Suppressor macrophage treated with lipopolysaccharide for 4 hours (primary cell): ENCODE measurements at places on chromosomes 1 and 21.

GRCh38 chr1:51960262-51960661 lies 30.2 kb downstream of the RAB3B start:
- DNase-seq: no peak

DNA sequence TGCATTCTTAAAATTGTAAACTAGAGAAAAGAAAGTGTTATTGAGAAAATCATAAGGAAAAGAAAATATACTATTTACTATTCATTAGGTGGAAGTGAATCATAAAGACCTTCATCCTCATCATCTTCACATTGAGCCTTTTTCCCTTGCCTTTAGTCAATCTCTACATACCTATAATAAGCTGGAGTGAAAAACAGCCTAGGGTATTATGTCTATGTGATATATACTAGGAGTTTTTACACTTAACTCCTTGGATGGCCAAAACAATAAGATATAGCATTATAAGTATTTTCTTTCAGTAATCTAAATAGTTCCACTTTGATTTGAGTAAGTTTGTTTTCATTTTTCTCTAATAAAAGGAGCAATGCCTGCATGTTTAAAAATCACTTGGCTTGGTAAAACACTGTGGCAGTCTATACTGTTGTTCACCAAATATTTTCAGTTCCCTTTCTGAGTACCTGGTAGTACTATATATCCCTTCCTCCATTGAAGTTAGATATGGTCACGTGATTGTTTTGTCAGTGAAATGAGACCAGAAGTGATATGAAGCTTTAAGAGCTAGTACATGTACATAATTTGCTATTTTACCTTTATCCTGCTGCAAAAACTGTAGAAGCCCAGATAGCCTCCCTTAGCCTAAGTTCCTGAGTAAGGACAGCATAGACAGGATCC lies 78.3 kb downstream of the CLEC20A start:
- DNase-seq: no peak

- no peak for DNase-seq
These were observed 106.7 kb downstream of the MIS18A start for GRCh38 chr21:32172106-32172505.

- DNase-seq: no peak
These were observed 545.4 kb downstream of the ADGRL2 start for GRCh38 chr1:82346141-82346540.

DNA sequence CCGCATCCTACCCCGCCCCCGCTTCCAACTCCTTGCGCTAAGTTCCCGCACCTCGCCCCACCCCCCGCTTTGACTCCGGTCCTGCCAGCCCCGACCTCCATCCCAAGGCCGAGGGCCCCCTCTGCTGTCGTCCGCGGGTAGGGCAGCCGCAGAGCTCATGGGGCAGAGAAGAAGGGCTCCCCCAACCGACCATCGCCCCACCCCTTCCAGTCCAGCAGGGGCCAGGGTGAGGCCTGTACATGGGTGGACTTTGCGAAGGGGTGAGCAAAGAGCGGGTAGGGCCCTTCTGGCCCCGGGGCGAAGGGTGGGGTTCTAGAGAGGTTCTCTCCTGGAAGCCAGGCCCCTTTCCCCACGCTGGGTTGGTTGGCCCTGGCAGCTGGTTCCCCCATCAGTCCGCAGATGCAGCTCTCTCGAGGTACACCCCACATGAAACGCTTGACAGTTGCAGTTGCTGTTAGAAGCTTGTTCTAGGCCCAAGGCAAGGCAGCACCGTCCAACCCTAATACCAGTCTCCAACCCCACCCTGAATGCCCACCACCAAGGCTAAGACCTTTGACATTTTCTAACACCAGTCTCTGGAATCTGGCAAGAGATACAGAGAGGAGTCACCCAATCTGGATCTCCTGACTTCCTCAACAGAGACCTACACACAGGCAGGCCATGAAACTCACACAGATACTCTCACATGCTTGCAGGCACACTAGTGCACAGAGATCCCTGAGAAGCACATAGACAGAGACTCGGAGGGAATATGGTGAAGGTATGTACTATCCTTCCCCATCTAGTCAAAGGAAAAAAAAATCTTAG lies 25.3 kb upstream of the ADGRB2 start:
- peak; percentile 93 for DNase-seq

GRCh38 chr1:115717541-115717940 lies 51.0 kb downstream of the CASQ2 start:
- DNase-seq: peak; percentile 39

GRCh38 chr1:90176530-90176929 lies 181.6 kb downstream of the ZNF326 start:
- DNase-seq: peak; percentile 23

DNA sequence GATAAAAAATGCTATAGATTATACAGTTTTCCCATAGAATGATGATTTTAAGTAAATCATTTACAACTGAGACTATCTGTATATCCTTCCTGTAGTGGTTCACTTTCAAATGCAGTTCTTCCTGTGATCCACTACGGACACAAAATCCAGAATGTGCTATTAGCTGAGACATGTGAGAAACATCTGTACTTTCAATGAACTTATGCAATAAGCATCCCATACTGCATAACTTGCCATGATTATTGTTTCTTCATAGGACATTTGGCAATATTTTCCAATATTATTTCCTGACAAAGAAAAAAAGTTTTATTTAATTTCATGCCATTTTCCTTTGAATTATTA lies 83.5 kb upstream of the PRDX6 start:
- no peak for DNase-seq

GRCh38 chr1:111948209-111949171 lies 41.0 kb downstream of the KCND3 start:
- no peak for DNase-seq

DNA sequence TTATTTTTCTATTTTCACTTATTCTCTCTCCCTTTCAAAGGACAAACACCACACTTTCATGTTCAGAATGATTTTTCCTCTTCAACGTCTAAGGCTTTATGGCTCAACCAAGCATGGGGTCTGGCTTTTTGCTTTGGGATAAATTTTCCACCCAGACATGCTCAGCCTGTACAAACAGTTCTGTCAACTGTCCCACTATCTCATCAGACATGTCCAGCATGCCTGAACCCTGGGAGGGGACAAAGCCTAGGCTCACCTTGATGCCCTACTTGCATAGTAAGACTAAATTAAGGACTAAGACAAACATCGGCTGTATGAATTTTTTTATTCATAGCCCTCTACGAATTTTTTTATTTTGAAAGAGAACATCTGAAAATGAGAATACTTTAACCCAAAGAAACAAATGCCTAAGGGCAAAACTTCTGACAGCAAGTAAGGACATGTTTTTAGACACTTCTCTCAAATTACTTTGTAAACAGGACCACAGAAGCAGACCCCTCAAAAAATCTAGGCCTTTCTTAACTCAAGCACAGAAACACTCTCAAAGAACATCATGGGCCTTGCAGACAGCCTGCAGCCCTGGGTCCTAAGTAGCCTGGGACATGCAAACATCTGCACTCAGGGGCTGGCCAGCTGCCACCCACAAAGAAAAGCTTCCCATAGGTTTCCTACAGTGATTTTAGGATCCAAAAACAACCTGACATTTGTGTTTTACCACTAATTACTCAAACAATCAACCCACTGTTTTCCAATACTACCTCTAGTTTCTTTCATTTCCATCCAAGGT lies 72.3 kb upstream of the PALMD start:
- DNase-seq: no peak

DNA sequence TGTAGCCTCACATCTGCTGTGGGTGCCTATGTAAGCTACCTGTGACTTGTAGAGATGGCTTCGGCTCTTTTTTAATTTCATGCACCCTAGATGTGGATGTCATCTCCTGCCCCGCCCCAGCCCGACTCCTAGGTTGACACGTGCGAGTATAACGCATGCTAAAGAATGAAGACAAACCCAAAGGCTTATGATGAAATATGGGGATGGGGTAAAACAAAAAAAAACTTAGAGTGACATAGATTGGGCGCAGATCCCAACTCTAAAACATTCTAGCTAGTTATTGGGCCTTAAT lies 613 bp upstream of the ERO1B start:
- DNase-seq: peak; percentile 46

- DNase-seq: peak; percentile 48
These were observed 19.7 kb upstream of the ALDH9A1 start for GRCh38 chr1:165717918-165718515.

GRCh38 chr1:66443793-66444192 lies 90.2 kb upstream of the SGIP1 start:
- DNase-seq: no peak

DNA sequence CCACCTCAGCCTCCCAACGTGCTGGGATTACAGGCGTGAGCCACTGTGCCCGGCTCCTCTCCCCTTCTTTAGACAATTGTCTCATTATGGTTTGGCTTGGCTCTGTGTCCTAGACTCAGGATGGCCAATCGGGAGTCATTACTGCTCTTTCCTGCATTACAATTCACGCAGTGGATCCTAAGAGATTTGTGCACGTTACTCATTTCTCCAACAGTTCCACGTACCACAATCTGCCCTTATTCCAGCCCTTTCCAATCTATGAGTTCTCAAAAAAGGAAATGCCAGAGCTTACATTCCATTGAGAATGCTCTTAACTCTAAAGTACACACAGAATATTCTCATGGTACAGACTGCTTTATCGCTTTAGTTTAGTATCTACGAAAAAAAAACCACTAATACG lies 357.0 kb downstream of the GPATCH2 start:
- no peak for DNase-seq

GRCh38 chr1:56255516-56256152 lies 323.7 kb downstream of the PLPP3 start:
- peak; percentile 76 for DNase-seq

GRCh38 chr1:46442317-46443161 lies 47.1 kb upstream of the DMBX1 start:
- peak; percentile 64 for DNase-seq

- DNase-seq: no peak
These were observed 71.0 kb downstream of the SIK1 start for GRCh38 chr21:43355925-43356289.

GRCh38 chr21:42039911-42040351 lies 29.8 kb upstream of the ZBTB21 start:
- DNase-seq: no peak

DNA sequence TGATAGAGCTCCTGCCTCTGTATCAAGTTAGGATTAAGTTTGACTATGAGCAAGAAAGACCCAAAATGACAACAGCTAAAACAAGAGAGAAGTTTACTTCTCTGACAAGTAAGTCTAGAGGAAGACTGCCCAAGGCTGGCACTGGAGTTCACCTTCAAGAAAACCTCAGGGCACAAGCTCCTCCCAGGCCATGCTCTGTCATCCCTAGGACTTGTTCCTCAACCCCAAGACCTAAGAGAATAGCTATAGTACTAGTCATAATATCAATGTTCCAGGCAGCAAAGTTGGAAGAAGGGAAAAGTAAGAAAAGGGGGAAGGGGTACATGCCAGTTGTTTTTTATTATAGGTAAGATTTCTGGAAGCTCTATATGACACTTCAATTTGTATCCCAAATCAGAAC lies 26.4 kb upstream of the DARS2 start:
- DNase-seq: no peak

GRCh38 chr1:153705484-153705883 lies 22.4 kb upstream of the INTS3 start:
- DNase-seq: no peak

DNA sequence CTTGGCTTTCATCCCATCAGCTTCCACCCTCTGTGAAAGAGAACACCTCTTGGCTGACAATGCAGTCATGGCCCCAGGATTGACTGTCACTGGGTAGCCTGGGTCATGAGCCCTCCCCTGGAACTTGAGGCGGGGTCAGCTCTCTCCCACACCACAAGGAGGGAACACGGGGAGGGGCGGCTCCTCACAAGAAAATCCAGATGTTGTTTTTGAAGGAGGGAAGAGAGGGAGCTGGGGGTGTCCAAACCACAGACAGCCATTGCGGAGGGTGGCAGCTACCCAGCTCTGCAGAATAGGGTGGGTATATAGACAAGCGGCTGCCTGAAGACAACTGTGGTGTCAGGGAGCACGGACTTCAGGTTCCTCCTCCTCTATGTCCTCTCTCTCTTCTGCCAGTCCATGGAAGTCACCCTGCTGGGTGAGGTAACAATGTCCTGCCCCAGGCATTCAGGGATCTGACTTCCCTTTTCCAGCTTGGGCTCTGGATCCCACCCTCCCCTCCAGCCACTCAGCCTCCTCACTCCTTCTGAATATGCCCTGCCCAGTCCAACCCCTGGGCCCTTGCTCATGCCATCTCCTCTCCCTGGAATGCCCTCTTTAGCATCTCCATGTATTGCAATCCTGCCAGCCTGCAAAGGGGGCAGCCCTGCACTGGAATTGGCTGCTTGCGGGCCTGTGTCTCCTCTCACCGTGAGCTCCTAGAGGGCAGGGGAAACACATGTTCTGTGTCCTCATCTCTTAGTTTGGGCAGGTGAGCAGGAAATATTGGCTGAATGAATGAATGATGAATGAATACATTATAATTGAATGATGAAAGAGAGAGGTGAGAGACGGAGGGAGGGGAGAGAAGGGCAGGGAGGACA lies 60.9 kb upstream of the RUNX3 start:
- peak; percentile 39 for DNase-seq

GRCh38 chr1:84776639-84777038 lies 86.4 kb upstream of the SSX2IP start:
- DNase-seq: no peak

- DNase-seq: no peak
These were observed 151.7 kb downstream of the NR5A2 start for GRCh38 chr1:200179126-200179780.

GRCh38 chr21:39150316-39150715 lies 32.9 kb downstream of the PSMG1 start:
- DNase-seq: no peak

GRCh38 chr1:17023102-17023501 lies 11.4 kb upstream of the ATP13A2 start:
- DNase-seq: peak; percentile 77

GRCh38 chr1:67732750-67733151 lies 47.8 kb downstream of the GADD45A start:
- DNase-seq: peak; percentile 86

DNA sequence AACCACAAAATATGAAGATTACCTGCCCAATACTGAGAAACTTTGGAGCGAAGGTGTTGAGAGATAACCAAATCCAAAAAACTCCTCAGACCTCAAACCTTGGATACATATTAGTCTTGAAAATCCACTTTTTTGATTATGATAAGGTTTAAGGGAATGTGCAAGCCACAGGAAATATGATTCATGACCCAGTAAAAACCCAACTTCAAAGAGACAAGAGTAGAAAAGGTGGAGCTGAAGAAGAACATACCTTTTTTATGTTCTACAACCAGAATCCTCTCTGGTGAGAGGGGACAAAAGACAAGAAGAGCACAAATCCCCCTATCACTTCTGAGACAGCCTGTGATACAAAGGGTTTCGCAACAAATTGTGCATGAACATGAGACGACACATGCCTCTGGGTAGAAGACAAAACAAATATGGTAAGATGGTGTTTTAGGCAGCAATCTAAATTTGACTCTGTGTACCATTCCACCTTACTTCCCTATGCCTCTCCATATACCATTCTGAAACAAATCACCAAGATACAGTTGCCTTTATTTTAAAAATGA lies 37.3 kb downstream of the COL24A1 start:
- DNase-seq: no peak

GRCh38 chr1:157703981-157704380 lies 3.4 kb upstream of the FCRL3 start:
- DNase-seq: no peak

GRCh38 chr1:204599098-204599497 lies 82.9 kb downstream of the MDM4 start:
- DNase-seq: no peak
